ENCODE measurements at places on chromosomes 1 and 21.

DNA sequence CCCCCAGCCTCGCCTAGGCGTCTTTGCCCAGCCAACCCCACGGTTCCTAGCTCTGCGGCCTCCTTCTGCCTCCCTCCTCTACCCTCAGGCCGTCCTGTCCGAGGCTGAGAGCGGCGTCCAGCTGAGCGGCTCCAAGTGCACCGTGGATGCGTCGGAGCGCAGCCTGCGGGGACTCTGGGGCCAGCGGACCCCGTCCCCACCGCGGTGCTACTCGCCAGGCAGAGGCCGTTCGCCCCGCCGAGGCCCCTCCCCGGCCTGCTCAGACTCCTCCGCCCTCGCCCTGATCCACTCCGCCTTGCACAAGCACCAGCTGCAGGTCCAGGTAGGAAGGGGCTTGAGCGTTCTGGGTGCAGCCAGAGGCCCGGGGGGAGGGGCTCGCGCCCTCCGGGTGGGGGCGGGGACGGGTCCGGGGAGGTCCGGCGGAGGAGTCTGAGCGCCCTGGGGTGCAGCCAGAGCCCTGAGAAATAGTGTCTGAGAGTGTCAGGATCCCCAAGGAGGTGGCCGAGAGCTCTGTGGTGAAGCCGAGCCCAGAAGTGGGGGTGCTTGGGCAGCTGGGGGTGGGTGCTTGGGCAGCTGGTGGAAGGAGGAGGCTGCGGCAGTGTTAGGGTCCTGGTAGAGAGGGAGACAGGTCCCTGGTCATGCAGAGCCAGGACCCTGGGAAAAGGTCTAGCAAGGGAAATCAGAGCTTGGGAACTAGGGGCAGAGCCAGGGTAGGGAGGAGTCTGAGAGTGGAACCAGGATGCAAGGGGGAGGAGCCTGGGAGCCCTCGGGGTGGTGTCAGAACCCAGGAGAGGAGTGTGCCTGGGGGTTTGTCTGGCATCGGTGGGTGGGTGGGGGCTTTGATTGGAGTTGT, 3.2 kb upstream of the NBPF3 start:
- DNase-seq: no peak

DNA sequence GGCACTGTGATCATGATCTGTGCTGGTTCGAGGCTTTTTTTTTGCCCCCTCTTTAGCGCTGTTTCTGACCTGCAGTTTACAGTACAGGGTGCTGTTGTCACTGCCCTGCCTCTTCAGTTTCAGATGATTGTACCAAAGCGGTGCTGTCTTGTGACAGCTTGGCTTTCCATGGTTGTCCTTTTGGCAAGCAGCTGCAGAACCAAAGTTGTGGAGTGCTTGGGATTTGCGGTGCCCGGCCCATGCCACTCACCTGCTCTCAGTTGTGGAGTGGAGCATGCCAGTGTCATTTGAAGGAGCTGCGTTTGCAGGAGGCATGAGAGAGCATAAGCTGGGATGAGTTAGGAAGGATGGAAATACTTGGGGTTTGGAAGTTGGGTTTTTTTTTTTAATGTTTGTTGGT, 48.4 kb downstream of the DOP1B start:
- DNase-seq: no peak

DNA sequence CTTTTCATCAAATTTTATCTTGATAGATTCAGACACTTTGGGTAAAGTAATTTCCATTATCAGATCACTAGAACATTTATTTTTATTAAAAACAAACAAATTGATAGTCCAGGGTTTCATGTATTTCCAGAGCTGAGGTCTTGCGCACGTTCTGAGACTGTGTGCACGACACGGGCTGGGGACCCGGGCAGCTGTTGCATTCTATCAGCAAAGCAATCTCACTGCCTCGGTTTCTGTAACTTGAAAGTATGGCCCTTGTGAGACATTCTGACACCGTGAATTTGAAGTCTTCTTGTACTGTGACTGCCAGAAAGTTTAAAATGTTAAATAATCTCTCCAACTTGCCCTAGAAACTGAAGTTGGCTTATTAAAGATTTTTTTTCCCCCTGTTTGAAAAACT, 746.9 kb upstream of the ADGRL2 start:
- no peak for DNase-seq

DNA sequence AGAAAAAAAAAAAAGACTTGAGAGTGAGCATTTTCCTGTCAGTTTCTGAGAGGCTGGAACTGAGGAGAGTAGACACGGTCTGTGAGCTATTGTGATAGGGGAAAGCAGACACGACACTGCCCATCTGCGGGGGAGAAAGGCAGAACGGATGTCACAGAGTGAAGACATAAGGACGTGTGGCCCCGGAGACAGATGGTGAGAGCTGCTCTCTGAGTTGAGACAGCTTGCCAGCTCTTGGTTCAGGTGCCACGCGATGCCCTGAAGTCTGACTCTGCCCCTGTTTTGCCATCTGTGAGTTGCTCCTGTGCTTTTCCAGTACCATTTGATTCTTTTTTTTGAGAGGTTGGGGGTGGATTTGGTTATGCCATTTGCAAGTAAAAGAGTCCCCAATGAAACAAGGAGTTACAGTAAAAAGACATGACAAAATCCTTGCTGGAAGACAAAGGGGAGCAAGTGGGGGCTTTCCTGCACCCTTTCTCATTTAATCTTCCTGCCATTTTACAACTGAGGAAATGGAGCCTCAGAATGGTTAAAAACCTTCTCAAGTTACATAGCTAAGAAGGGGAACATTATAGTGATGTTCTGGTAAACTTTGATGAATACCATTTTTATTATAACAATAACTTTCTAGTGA, 128.9 kb upstream of the DNAH14 start:
- DNase-seq: no peak

DNA sequence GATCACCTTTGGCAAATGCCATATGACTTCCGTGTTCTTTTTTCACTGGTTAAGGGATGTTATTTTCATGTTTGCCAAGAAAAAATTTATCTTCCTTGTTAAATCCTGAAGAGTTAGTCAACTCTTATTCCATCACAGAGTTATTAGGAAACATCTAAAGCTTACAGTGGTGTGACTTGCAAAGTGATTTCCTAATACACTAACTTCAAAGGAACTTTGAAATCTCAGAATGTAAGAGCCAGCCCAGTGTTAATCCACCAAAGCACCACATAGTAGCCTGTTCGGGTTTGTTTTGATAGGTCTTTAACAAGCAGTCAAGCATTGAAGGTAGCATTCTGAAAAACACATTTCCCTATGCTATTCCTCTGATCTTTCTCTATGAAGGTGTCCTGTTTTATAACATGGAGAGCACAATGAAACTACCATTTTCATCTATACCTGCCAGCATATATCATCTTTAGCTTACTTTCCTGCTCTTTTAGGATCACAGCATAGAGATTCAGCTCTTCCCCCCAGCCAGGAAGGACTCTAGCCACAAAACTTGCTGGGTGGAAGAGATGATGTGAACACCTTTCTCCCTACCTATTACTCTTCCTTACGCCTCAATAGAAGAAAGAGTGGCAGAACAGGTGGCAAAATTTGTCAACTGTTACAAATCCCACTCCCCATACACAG, 82.4 kb upstream of the MAGI3 start:
- no peak for DNase-seq

DNA sequence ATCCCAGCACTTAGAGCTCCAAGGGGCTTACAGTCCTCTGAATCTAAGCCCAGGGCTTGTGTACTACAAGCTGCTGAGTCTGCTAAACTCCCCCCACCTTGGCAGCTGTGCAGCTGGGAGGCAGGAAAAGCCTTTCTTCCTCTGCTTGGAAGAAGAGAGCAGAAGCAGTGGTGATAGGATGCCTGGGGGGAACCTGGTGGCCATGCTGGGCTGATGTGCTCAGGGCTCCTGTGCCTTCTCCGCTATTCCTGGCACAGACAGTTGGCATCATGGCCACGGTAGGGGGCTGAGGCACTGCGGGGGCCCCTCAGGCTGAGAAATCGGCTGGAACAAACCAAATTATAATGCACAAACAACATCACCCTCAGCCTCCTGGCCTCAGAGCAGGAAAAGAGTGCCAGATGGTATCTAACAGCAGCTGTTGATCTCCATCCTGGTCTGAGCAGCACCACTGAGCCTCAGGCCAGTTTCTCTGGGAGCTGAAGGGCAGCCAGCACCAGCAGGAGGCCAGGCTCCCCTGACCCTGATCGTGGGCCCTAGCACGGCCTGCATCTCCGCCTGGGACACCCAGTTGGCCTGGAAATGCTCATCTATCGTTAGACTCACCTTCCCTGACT, 35.8 kb downstream of the ECE1 start:
- DNase-seq: no peak

DNA sequence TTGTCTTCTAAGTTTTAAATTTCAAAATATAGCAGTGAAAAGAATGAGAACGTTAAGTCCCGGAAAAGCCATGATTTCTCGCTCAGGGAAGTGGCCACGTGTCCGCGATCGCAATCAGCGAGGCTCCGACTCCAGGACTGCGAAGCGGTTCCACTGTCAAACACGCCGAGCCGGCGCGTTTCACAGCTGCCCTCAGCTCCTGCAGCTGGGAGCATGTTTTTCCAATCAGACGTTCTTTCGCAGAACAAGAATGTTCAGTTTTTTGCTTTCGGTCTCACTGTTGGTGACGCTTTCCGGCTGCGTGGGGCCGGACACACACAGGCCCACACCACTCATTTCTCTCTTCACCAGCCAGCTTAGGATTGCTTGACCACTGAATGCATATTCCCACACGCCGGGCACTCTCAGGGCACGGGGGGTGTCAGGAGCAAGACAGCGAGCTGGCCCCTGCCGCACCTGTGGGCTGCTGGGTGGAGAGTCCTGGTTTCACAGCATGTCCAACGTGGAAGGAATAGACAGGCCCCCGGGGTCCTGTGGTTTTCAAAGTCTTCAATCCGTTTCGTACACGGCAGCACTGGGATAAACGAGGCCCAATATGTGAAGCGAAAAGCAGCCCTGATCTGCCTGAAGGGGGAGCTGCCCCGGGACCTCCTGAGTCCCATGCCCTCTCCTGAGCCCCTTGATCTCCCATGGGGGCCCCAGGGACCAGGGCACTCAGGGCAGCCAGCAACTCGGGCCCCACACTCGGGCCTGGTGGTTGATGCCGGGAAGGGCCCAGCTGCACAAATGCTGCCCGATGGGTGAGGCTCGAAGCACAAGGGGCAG, 47.3 kb upstream of the COL18A1 start:
- no peak for DNase-seq

DNA sequence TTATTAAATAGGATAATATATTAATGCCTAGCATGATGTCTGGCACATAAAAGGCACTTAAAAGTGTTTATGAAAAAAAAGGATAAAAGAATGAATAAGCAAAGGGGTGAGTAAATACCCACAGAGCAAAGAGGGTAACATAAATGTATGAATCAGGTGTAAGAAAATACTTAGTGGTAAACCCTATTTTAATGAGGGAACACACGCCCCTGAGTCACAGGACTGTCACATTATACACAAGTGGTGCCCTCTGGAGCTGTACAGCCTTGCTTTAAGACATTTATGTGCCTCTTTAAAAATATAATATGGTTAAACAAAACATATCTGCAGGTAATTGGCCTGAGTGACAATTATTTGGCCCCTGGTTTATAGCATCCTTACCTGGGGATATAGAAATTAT, 78.1 kb upstream of the PTBP2 start:
- no peak for DNase-seq

- DNase-seq: no peak
These were observed 1.3 kb downstream of the ADAMTS1 start for GRCh38 chr21:26843933-26844257.

DNA sequence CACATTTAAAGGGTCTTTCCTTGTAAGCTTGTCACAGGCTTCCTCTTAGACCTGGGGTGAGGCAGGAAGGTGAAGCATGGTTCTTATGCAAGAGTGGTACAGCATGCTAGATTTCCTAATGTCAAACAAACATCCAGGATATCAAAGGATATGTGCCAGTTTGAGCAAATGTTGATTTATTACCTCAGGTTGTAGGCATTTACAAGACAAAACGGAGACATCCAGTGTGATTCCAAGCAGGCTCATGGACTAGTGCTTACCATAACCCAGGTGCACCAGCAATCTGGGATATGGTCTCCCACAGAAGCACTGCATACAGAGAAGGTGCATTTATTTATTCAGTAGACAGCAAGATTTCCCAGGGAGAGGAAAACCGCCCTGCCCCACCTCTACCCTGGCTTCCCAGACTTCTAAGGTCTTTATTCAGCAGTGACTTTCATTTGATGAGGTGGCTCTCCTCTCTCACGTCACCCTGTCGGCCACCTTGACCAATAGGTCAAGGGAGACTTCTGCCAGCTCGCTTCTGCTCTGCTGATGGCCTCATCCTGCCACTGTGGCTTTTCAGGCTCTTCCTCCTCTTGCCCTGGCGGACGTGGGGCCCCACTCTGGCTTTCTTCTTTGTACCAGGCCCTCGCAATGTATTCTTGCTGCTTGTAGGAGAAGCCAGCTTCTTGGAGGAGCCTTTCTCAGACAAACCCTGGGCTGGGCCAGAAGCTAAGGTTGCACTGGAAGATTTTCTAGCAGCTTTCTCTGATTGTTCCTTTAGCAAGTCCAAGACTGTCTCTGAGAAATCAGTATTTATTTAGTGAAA, 25.6 kb downstream of the HHIPL2 start:
- no peak for DNase-seq

GRCh38 chr1:62092110-62092509, 102.5 kb upstream of the L1TD1 start:
- DNase-seq: no peak

GRCh38 chr1:78790174-78790573, 140.5 kb downstream of the IFI44 start:
- DNase-seq: no peak

- no peak for DNase-seq
These were observed 52.0 kb downstream of the FOXJ3 start for GRCh38 chr1:42282867-42283583.
